ENCODE measurements at places on chromosomes 16 and 17.

- no peak for DNase-seq
Measured at GRCh38 chr17:81583589-81584342, 31.6 kb upstream of the FAAP100 start.

DNA sequence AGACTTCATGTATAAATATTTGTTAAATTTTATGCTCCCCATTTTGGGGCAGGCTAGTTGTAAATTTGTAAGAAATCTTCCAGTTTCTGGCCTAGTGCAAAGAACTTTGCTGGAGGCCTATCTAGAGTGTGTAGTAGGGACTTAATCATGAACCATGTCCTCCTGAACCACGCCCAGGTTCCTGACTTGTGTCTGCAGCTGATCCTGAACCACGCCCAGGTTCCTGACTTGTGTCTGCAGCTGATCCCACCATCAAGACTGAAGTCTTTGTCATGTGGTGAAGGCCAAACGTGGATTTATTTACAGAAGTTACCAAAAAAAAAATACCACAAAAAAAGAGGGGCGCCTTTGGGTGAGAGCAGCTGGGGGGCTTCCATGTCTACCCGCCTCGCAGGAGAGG, 33.1 kb downstream of the LMF1 start:
- peak; percentile 8 for DNase-seq

GRCh38 chr17:6064868-6065267, 5.3 kb upstream of the WSCD1 start:
- no peak for DNase-seq

- no peak for DNase-seq
Measured at GRCh38 chr17:42378959-42379594, 9.2 kb downstream of the STAT3 start.

GRCh38 chr16:69093974-69094373, 11.5 kb upstream of the HAS3 start:
- DNase-seq: no peak

DNA sequence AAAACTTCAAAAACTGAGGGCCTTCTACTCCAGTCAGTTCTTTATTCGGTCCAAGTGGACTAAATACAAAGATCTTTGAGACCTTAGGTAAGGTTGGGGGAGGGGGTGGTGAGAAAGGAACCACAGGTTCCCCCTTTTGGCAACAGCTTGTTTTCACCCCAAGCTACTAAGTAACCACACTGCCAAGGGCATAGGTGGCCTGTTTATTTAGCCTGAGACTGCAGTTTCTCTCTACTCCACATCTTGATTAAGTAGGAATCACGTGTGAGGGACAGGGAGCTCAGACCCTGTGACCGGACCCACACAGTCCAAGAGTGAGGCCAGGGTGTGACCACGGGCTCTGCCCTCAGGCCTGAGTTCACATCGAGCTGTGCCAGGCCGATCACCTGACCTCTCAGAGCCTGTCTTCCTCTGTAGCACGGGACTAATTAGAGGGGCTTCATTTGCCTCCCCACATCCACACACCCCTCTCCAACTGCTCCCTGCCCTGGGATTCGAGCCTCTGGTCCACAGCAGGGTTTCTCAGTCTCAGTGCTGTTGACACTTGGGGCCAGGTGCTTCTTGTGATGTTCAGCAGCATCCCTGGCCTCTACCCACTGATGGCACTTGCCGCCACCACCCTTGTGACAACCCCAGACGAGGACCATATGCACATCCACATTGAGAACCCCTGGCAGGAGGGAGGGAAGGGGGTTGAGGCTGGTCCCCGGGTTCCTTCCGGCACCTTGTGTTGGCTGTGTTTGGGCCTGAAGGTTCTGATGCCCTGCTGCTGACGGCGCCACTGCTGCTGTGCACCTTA, 17.8 kb downstream of the ST6GALNAC2 start:
- DNase-seq: no peak

GRCh38 chr16:85029408-85029784, 1.8 kb downstream of the KIAA0513 start:
- DNase-seq: no peak

DNA sequence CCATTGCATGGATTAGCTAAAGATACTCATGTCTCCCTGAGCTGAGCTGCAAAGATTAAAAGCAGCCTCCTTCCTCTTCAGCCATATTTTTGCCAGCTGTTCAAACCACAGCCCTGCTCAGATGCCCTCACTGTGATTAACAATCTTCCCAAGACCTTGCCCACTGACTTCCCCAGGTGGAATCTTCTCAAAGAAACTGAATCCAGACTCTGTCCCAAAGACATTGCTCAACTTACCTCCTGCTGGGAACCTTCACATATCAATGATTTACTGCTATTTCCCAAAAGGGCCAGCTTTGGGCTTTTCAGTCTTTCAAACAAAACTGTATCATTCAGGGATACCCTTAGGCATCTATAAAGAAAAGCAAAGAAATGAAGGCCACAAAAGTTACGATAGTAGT, 9.2 kb downstream of the C17orf67 start:
- no peak for DNase-seq

DNA sequence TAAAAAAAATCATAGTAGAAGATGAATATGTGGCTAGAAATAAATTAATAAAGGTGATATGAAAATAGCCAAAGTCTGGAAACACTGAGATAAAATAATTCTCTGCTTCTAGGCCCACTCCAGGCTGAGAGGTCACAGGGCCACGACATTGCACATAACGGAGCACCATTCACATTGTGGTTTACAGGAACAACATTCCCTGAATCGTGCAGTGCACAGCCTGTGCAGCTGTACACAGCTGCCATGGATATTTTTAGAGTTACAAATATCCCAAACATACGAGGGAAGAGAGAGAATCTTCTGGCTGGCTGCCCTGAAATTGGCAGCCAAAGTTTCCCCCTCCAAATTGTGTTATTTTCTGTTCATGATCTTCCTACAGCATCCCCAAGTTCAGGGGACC, 68.8 kb downstream of the GSG1L start:
- DNase-seq: no peak

DNA sequence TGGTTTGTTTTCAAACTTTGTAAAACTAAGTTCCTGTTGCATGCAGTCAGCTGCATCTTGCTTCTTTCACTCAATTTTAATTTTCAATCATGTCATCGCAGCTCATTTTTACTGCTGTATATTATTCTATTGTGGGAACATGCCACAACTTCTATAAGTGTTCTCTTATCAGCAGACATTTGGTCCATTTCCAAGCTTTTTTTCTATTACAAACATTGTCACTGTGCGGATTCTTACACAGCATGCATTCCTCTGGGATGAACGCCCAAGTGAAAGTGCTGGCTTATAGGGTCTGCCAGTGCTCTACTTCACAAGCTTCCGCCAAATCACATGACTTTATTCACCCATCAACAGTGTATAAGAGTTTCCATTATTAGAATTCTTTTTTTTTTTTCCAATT, 22.7 kb downstream of the GINS3 start:
- DNase-seq: no peak

- DNase-seq: no peak
Measured at GRCh38 chr17:44361292-44362260, 2.1 kb downstream of the FAM171A2 start.

DNA sequence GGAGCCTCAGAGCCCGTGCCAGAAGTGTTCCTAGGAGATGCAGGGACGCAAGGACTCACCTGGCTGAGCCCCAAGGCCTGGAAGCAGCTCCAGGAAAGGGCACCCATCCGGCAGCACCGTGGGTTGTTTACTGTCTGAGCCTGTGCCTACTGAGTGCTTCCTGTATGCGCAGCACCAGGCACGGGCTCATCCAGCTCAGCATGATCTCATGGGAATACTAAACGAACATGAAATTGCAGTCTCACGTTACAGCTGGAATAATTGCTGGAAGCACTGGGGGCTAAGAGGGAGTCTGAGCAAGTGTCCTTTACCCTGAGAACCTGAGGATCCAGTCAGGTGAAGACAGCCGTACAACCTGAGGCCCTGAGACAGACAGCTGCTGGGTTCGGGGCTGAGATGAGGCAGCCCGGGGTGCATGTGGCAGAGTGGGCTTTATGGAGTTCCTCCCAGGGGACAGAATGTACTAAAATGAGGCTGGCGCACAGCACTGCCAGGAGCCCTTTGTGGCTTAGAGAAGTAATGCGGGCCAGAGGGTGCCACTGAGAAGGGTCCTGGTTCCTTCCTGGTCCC, 5.4 kb downstream of the CTRL start:
- DNase-seq: peak; percentile 85

- no peak for DNase-seq
Measured at GRCh38 chr17:36938566-36939051, 1.3 kb downstream of the LHX1 start.

- DNase-seq: peak; percentile 34
Measured at GRCh38 chr17:44004761-44005526, 522 bp downstream of the NAGS start.

- no peak for DNase-seq
Measured at GRCh38 chr16:57653936-57654335, 14.2 kb upstream of the ADGRG3 start.

Data from pancreas (tissue), 10 donors.